Myometrial cell (primary cell): ENCODE measurements at places on chromosomes 3 and 15. TPM values are rescaled to one million over a fixed set of nuclear protein-coding genes. Genes with fewer than 3 reads are reported as not detected.

The CCDC39 gene
- not detected in 2 replicates for total RNA-seq

The C2CD4A gene
- not detected in 2 replicates for total RNA-seq

The CCPG1 gene
- 16.7 and 27.3 TPM in 2 replicates for total RNA-seq

The NMNAT3 gene
- under 0.01 TPM in 1 of 2 replicates, not detected in the other for total RNA-seq

The FBLN2 gene
- total RNA-seq: 13.1 and 16.1 TPM in 2 replicates

The KIF7 gene
- total RNA-seq: 12.8 and 13.0 TPM in 2 replicates

The FOXL2 gene
- total RNA-seq: 25.9 and 28.3 TPM in 2 replicates

The TM4SF4 gene
- not detected in 2 replicates for total RNA-seq

The RTP3 gene
- total RNA-seq: not detected in 2 replicates

The GNAT1 gene
- total RNA-seq: not detected in 2 replicates

The MCF2L2 gene
- 0.29 and 0.71 TPM in 2 replicates for total RNA-seq

The CHDH gene
- total RNA-seq: under 0.01 TPM in 1 of 2 replicates, not detected in the other

The ARHGAP31 gene
- total RNA-seq: 4.6 and 8.0 TPM in 2 replicates

The ULK4 gene
- 7.6 and 11.0 TPM in 2 replicates for total RNA-seq

The ALAS1 gene
- total RNA-seq: 48.0 and 49.0 TPM in 2 replicates

The TICRR gene
- total RNA-seq: 3.2 and 4.3 TPM in 2 replicates

The SAXO2 gene
- total RNA-seq: 0.29 and 0.71 TPM in 2 replicates

The ACOX2 gene
- total RNA-seq: 5.0 and 8.9 TPM in 2 replicates

The GHRL gene
- total RNA-seq: not detected in 2 replicates

The GPR27 gene
- not detected in 2 replicates for total RNA-seq

The ANP32A gene
- total RNA-seq: 36.0 and 65.7 TPM in 2 replicates

The RBP2 gene
- not detected in 2 replicates for total RNA-seq

The TRAT1 gene
- not detected in 2 replicates for total RNA-seq

The RHCG gene
- not detected in 2 replicates for total RNA-seq

The PDCD10 gene
- total RNA-seq: 55.4 and 68.6 TPM in 2 replicates

The TRPM1 gene
- total RNA-seq: not detected in 2 replicates

The CIDEC gene
- total RNA-seq: 0.29 and 0.35 TPM in 2 replicates

The DOCK3 gene
- under 0.01 TPM in 1 of 2 replicates, not detected in the other for total RNA-seq

The CHRM5 gene
- not detected in 2 replicates for total RNA-seq

The SYNPR gene
- total RNA-seq: not detected in 2 replicates

The ZNF860 gene
- 0.29 and 0.53 TPM in 2 replicates for total RNA-seq

The RLBP1 gene
- not detected in 2 replicates for total RNA-seq

The CCDC54 gene
- total RNA-seq: not detected in 2 replicates

The UBAP1L gene
- 0.18 and 0.29 TPM in 2 replicates for total RNA-seq

The CYP1A1 gene
- total RNA-seq: not detected in 2 replicates

The GOLGA8G gene
- not detected in 2 replicates for total RNA-seq

The ARNT2 gene
- total RNA-seq: 6.2 and 9.5 TPM in 2 replicates

The LRRC34 gene
- total RNA-seq: 5.3 and 9.5 TPM in 2 replicates

The SLC6A11 gene
- not detected in 2 replicates for total RNA-seq

The LXN gene
- 311 and 346 TPM in 2 replicates for total RNA-seq

The SLC9C1 gene
- not detected in 2 replicates for total RNA-seq

The IGDCC3 gene
- not detected in 2 replicates for total RNA-seq

The PRR20G gene
- total RNA-seq: not detected in 2 replicates

The SOX14 gene
- not detected in 2 replicates for total RNA-seq

The TNFSF10 gene
- total RNA-seq: 1.7 and 6.0 TPM in 2 replicates

The CACNA1D gene
- not detected in 2 replicates for total RNA-seq

The HTR3D gene
- total RNA-seq: not detected in 2 replicates

The ECE2 gene
- total RNA-seq: not detected in 2 replicates

The ZPLD1 gene
- total RNA-seq: not detected in 2 replicates

The TTLL13 gene
- total RNA-seq: not detected in 2 replicates

The ZNF710 gene
- 8.1 and 8.9 TPM in 2 replicates for total RNA-seq

The MCTP2 gene
- total RNA-seq: 0.18 and 0.58 TPM in 2 replicates

The HCLS1 gene
- 2.3 and 3.7 TPM in 2 replicates for total RNA-seq

The CP gene
- total RNA-seq: under 0.01 TPM in 1 of 2 replicates, not detected in the other

The APH1B gene
- 17.0 and 17.4 TPM in 2 replicates for total RNA-seq

The FILIP1L gene
- 35.1 and 40.1 TPM in 2 replicates for total RNA-seq

The CLN6 gene
- 23.7 and 27.7 TPM in 2 replicates for total RNA-seq

The SEMA6D gene
- total RNA-seq: 0.71 and 2.9 TPM in 2 replicates
